ENCODE measurements at places on chromosomes 11 and 22.

DNA sequence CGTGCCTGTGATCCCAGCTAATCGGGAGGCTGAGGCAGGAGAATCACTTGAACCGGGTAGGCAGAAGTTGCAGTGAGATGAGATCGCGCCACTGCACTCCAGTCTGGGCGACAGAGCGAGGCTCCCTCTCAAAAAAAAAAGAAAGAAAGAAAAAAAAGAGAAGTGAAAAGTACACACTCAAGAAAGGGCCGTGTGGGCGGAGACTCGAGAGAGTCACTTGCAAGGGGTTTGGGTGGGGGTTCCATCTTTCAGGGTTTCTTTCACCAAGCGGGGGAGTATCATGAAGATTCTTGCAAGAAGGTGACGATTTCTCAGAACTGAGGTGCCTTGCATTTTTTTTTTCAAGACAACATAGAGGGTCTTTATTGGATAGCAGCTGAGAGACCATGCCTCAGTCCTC is 4.0 kb upstream of the IFITM5 start:
- no peak for DNase-seq

- DNase-seq: no peak
These were observed 388 bp downstream of the HINFP start for GRCh38 chr11:119121811-119122124.

- DNase-seq: no peak
These were observed 394.4 kb downstream of the OPCML start for GRCh38 chr11:133137939-133138338.

DNA sequence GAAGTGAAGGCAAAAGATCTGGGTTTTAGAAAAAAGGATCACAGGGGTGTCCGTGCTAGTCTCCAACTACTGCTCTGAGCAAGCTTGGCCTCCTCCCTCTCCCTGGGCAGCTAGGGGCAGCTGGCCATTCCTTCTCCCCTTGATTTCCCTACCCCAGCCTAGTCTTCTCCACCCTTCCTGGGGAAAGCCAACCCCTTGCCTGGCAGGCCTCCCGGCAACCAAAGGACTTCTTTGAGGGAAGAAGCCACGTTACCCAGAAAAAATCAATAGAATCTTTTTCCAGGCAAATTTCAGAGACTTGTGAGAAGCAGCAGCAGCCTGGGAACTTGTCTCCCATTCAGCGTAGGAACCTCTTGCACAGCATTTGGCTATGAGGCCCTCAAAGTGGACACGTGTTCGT is 91.5 kb downstream of the MIAT start:
- DNase-seq: no peak

- DNase-seq: no peak
These were observed 4.2 kb downstream of the CLDN5 start for GRCh38 chr22:19520007-19520406.

DNA sequence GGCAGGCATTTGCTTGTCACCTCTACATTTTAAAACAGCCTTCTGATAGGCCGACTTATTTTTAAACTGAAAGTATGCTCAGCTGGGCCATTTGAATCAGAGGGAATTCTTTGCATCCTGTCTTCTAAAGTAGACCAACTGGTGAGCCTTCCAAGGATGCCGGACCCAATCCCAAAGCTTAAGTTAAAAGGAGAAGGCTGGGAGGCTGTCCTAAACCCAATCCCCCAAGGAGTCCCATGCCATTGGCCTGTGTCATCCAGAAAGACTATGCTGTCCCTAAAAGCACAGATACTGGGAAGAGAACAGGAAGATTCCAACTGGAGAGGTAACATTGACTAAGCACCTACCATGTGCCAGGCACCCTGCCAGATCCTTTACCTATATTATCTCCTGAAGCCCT is 18.0 kb downstream of the TENM4 start:
- DNase-seq: no peak

GRCh38 chr11:17185938-17186337 is 21.8 kb downstream of the PIK3C2A start:
- no peak for DNase-seq

GRCh38 chr11:94741022-94741679 is 27.0 kb upstream of the AMOTL1 start:
- DNase-seq: peak; percentile 77

GRCh38 chr22:22590136-22590891 is 31.2 kb upstream of the PRAME start:
- no peak for DNase-seq

DNA sequence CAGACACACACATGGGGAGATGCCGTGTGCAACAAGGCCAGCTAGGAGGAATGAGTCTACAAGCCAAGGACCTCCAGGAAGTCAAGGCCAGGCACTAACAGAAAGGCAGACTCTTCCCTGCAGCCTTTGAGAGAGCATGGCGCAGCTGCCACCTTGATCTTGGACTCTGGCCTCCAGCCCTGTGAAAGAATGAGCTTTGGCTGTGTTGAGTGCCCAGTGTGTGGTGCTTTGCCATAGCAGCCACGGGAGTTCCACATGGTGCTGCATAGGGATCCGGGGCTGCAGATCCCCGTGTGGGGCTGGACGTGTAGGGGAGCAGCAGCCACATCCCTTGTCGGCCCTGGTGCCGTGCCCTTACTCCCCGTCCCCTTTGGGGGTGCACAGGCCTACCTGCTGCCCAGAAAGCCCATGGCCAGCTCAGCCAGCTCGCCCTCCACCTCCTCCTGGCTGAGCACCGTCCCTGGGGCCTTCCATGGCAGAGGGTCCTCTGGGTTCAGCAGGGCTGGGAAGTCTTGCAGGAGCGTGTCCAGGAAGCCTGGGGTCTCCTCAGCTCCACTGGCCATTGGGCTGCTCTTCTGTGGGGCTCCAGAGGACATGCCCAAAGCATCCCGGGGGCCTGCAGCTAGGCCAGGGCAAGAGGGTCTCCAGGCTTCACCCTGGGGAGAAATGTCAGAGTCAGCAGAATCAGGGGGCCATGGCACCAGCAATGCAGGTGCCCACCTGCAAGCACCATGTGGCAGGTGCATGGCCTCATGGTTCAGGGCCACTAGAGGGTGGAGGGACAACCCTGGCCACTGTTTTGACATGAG is 7.0 kb downstream of the PPM1F start:
- DNase-seq: no peak

DNA sequence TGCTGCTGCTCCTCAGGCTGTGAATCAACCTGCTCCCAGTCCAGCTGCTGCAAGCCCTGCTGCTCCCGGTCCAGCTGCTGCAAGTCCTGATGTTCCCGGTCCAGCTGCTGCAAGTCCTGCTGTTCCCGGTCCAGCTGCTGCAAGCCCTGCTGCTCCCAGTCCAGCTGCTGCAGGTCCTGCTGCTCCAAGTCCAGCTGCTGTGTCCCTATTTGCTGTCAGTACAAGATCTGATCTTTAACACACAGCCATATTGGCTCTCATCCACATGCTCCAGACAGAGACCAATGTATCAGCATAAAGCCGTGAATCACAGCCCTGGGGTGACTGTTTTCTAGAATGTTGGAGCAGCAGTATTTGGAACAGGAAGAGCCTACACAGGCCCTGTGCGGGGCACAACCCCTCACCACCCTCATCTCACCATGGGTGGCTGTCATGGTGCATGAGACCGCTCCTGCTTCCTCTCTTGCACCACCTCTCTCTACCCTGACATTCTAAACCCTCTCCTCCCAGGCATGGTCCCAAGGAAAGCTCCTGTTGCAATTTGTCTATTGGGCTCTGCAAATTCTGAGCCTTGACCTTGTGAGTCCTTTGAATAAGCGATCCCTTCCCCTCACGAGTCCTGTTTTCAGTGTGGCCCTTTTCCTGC is 3.5 kb downstream of the KRTAP5-10 start:
- peak; percentile 67 for DNase-seq

DNA sequence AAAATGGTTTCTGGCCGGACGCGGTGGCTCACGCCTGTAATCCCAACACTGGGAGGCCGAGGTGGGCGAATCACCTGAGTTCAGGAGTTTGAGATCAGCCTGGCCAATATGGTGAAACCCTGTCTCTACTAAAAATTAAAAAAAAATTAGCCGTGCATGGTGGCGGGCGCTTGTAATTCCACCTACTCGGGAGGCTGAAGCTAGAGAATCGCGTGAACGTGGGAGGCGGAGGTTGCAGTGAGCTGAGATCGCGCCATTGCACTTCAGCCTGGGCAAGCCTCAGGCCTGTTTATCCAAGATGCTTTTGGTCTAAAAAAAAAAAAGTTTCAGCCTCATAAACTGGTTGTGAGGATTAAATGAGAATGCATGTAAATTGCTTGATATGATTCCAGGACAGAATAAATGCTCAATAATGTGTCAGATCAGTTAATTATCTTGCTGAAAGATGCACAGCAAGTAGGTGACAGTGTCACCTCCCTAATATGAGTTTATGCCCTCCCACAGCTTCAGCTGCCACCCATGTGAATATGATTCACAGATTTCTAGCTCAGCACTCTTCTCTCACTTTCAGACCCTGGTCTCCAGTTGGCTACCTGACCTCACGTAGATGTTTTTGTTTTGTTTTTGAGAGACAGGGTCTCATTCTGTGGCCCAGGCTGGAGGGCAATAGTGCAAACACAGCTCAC is 1.1 kb upstream of the ALG8 start:
- DNase-seq: no peak

DNA sequence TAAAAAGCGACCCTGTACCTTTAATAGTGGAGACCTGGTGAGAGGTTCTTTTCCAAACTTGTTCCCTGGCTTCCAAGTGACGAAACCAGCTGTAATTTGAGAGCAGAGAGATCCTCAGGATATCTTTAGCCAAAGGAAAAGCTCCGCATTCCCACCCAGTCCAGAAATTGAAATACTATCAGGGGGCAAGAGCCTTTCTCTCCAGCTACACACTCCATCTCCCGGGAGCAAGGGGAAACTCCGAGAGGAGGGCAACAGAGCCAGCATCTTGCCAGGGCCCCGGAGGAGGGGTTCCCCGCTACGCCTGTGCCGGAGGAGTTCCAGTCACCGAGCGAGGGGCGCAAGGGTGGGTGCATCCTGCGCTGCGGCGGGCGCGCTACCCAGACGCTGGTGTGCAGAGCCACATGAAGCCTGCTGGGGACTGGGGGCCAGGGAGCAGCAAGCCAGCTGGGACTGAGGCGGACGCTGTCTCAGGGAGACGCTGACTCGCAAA is at the start of gene FIBIN:
TSS of gene FIBIN (plus strand) at position 148 of the 493 bp plus-strand sequence. CDS start 415 bp downstream, outside the sequence.
- peak; percentile 96 for DNase-seq

GRCh38 chr11:45265969-45266675 is 20.0 kb downstream of the SYT13 start:
- no peak for DNase-seq

- no peak for DNase-seq
These were observed 1.2 kb upstream of the ARHGAP20 start for GRCh38 chr11:110713449-110713776.

DNA sequence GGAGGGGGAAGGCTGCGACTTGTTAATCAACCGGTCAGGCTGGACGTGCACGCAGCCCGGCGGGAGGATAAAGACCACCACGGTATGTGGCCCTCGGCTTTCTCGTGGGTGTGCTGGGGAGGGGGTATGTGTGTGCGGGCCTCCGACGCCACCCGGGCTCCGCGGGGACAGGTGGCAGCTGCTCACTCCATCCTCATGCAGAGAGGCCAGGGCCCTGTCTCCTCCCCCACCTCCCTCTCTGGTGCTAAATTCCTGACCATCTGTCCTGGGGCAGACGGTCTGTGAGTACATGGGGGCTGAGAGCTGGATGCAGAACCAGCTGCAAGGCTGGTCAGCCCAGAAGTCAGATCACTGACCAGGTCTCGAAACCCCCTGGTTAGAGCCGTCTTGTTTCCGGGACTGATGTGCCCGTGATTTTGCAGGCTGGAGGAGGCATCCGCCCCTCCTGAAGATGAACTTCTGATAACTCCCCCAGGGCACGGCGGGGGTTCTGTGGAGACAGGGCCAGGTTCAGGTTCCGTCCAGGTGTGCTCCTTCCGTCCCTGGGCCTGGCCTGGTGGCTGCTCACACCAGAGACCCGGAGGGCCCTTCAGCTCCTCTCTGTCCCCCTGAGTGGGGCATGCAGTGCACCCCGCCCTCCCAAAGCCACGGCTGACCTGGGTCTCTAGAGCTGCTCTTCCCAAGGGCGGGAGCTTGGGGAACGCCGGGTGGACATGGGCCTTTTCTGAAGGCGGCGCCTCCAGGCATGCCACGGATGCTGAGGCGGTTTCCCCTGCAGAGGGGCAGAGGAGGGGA is 1119.7 kb downstream of the BRD1 start:
- no peak for DNase-seq

DNA sequence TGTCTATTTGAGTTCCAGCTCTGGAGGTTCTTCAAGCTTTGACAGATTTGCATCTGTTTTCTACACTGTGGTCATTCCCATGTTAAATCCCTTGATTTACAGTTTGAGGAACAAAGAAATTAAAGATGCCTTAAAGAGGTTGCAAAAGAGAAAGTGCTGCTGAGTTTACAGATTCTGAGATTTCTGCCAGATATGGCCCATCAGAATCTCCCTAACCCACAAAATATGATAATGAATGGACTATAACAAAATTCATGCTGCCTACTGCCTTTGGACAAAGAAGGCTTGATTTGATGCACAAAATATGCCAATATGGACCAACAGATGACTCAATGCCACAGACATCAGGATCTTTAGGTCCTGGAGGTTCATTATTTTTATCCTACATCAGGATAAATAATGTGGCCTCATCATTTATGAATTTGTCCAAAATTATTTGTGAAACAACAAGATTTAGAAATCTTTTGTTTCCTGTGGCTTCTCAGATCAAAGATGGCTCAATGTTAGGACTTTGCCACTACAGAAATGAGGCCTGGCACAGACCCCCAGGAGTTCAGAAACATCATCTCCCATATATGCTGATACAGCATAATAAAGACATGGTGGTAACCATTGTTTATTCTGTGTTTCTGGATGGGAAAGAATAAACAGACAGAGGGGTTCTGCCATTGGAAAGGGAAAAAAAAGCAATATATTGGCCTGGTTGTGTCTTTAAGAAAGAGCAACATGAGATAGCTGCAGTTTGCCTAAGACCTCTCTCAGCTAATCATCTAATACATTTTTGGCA is 6.7 kb downstream of the OR5AN1 start:
- no peak for DNase-seq

DNA sequence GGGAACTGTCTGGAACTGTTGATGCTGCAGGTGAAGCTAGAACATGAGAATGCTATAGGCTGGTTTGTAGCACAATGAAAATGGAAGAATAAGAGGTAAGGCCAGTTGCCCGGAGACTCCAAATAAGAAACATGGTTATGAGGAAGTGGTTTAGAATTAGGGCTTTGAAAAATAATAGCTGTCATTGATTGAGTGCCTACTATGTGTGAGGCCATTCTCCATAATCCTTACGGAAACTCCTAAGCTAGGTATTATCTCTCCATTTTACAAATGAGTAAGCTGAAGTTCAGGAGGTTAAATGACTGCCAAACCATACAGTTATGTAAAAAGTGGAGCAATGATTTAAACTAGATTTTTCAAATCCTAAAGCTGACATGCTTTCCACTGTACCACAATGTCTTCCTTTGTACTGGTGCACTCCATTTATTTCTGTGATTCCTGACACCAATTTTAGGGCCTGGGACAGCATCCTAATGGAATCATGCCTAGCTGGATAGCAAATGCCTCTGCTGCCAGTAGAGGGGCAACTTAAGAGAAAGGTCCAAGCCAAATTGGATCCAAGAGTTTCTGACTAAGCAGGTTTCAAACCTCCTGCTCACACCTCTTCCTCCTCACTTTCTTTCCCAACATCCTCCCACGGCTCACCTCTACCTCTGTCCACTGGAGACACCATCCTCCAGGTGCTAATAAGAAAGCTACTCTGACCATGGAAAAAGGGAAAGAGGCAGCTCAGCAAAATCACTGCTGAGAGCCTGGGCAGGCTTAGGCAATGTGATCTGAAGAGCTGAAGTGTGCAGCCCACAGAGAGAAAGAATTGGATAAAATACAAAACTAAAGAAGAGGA is 46.9 kb upstream of the PICALM start:
- DNase-seq: no peak

- peak; percentile 44 for DNase-seq
These were observed 6.0 kb upstream of the OR5B21 start for GRCh38 chr11:58513747-58514367.

Measured in muscle of leg (tissue), 16 donors.